Esophagus squamous epithelium (tissue), 5 donors: ENCODE measurements at places on chromosomes 16 and 17.

DNA sequence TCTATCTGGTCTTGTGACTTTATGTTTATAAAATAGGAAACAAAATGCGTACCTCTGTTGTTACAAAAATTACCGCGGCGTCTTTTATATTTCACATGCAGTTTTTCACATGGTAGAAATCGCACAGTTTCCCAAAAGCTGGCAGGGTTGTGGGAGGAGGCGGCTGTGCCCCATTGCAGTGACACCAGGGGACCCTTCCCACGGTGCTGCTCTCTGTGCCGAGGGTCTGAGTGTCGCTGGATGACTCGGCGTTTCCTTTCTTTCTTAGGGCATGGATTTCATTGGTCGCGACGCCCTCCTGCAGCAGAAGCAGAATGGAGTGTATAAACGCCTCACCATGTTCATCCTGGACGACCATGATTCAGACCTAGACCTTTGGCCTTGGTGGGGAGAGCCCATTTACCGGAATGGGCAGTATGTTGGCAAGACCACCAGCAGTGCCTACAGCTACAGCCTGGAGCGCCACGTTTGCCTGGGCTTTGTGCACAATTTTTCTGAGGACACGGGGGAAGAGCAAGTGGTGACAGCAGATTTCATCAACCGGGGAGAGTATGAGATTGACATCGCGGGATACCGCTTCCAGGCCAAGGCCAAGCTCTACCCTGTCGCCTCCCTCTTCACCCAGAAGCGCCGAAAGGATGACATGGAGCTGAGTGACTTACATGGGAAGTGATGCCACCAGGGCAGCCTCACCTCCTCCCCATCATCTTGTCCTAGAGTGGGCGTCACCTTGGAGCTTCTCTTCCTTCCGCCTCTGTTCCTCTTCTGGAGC, 17.2 kb upstream of the CLEC18C start:
- no peak for DNase-seq

- no peak for DNase-seq
These were observed 15.8 kb upstream of the CAVIN1 start for GRCh38 chr17:42438600-42439567.

DNA sequence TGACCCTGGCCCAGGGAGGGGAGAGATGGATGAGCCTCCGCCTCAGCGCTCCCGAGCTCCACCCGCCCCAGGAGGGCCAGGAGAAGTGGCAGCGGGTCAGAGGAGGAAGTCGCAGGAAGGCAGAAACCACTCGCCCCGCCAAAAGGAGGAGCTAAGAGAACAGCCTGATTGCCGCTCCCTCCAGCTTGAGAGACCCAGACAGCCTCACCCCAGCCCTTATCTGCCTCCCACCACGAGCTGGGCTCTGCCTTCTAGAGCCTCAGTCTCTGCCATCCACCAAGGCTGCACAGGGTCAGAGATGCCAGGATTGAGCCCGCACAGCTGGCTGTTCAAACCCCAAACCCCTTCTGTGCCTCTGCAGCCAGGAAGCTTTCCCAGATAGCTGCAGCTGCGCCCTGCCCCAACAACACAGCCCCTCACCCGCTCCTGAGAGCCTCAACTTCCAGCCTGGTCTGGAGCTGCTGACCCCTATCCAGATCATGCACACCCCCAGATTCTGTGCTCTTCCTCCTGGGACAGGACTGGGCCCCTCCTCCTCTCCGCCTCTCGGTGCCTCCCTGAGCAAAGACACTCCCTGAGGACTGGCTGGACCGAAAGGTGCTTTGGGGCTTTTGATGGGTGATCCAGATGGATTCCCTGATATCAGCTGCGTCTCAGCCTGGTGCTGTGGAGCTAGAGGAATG, 1.0 kb upstream of the ATP2A3 start:
- DNase-seq: peak; percentile 20

GRCh38 chr17:75773121-75773807, 8.3 kb upstream of the GALK1 start:
- no peak for DNase-seq

- no peak for DNase-seq
These were observed 32.8 kb downstream of the RNF157 start for GRCh38 chr17:76207275-76208059.
